Brain pericyte (primary cell): ENCODE measurements at places on chromosomes 2 and 18.

- no peak for DNase-seq
These were observed 299.3 kb downstream of the CELF4 start for GRCh38 chr18:37266290-37266689.

DNA sequence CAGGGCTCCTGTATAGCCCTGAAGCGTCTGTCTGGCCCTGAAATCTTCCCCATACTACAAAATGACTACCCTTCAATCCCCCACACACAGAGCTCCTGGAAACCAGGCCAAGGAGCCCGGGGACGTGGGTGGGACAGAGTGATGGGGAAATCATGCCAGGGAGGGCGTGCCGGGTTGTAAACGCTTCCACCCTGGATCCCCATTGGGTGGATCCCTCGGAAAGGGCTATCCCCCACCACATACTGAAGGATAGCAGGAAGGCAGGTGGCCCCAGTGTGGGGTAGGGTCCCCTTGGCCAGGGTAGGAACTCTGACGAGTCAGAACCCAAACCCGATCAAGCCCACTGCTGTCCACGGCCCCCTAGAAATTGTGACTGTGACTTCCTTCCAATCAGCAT is 91.7 kb downstream of the INHBB start:
- no peak for DNase-seq

DNA sequence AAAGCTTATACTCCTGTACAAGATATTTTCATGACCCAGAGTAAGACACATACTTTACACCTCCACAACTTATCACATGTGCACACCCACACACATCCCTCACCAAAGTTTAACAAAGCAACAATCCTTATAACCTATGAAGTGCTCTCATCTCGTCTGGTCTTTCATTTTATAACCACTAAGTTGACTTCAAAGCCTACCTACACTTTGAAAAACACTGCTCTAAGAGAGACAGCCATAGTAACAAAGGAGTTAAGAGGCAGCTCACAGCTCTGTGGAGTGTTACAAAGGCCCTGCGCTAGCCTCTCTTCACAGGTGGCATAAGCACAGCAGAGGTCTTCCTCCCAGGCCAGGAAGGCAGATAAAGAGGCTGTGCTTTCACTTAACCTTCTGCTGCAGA is 69.7 kb upstream of the TMEM200C start:
- DNase-seq = no peak

DNA sequence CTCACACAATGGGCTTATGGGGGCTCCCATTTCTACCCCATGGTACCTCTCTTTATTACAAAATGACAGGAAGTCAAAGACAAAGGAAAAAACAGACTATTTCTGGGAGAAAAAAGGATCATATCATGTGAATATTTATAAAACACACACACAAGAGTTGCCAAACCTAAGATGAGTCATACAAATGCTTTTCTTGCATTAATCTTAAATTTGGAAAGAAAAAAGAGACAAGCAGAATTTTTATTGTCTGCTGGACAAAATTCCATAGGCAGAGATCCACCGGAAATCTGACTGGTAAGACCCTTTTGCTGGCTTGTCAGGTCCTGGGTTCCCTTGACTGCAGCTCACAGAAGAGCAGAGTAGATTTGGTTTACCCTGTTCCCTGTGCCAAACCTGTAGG is 1732.3 kb upstream of the PIK3C3 start:
- DNase-seq = no peak

DNA sequence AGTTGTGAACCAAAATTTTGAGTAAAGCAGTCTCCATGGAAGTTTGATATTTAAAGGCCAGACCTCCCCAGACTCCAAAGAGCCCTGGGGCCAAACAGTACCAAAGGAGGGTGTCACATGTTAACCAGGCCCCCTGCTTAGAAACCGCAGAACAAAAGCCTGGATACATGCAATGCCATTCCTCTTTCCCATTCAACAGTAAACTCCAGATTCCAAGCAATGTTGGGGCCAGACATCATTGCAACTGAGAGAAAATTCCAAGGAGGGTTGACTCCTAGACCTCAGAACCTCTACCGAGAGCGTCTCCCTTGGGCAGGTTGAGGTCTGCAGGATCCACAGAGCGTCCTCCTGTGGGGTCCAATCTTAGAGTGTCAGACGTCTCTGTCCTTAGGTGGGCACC is 404.4 kb upstream of the SYT4 start:
- no peak for DNase-seq

GRCh38 chr2:6343076-6343475 is 522.6 kb downstream of the CMPK2 start:
- no peak for DNase-seq

DNA sequence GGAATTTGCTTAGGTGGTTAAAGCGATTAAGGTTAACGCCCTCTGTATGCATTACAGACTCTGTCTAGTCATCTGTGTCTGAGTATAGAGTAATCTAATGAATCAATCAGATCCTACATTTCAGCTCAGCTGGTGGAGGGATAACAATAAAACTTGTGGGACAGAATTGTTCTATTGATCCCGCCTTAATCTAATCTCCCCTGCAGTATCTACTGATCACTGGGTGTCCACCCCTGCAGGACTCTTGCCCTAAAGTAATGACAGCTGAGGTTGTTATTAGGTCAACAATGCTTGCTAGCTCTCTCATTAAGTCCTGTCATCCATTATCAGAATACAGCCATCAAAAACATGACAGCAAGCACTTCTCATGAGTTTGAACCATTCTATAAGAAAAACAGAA is 462.6 kb upstream of the TMEFF2 start:
- no peak for DNase-seq

DNA sequence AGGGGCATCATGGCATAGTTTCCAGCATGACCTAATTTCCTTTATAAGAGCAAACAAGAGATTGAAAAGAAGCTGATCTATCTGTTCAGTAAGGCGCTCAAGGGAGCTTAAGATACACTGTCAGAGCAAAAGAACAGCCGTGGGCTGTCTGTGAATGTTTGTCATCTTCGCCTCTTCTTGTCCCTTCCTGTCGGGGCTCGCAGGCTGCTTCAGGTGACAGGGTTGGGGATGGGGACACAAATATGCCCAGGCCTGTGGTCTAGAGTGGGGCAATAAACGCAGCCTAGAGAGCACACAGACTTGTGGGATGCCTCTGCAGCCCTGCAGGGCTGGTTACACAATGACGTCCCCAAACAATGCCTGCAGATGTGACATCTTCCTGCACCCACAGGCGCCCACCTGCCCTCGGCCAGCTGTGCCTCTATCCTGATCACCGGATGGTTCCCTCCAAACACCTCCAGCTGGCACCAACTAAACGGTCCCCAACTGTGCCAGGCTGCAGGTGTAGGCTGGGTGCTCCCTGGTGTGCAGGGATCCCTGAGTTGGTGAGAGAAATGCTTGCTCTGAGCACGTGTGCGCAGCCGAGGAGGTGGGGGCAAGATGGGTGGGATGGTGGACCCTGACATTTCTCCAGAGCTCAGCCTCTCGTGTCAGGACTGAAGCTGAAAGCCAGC is 72.8 kb downstream of the EDAR start:
- no peak for DNase-seq

DNA sequence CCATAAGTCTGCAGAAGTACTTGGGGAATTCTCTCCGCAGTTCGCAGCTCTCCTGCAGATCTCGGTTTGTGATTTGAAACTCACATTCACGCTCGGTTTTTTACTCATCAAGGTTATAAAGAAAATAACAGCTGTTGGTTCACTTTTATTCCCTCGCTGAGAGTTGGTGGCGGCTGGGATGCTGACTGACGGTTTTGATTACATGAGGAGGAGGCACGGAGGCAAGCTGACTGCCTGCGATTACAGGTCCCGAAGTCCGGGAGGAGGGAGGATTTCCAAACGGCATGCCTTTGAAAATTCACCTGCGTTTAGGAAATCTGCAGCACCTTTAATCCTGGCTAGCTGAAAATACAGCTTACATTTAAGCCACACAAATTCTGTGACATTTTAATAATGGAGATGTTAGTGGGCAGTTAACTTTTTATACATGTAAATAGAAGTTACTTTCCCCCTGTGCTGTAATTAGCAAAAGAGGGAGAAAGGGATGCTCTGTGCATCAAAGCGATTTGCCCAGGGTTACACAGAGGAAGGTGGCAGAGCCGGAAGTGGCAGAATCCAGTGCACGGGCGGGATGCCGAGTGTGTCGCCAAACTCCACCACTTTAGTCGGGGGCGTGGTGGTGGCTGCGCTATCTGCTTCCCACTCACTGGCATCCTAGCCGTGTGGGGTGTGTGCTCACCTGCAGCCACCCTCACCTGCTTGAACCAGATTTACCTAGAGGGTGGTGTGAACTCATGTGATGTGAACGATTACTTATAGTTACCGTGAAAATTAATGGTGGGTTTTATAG is 14.7 kb downstream of the AGAP1 start:
- no peak for DNase-seq

- DNase-seq = no peak
These were observed 479.4 kb upstream of the TCF4 start for GRCh38 chr18:56067214-56067894.

DNA sequence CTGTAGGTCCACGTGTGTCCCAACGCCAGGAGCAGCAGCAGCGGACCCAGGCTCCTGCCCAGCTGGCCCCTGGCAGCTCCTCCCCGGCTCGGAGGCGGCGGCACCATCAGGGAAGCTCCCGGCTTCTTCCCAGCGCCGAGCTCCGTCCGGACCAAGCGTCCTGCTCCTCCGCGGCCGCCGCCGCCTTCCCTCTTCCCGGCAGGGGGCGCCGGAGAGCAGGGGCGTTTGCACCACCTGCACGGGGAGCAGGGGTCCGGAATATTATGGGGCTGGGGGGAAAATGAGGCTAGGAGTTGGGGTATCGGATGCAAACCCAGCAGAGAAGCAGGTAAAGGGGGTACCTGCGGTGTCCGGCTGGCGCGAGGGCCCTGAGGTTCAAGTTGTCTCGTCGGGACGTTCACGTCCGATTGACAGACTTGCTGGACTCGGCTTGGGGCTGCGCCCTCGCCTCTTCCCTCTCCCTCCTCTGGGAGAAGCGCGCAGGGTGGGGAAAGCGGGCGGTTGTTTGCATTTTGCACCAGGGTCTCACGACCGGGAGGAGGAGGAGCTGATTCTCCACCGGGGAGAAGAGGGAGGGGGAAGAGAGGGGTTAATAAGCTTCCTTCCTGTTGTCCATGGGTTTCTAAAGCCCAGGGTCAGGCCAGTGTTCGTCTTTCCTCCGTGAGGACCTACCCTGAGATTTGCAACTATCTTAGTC is at the start of gene CCBE1:
TSS of gene CCBE1 (minus strand) at position 188 of the 697 bp plus-strand sequence.
- DNase-seq = no peak

DNA sequence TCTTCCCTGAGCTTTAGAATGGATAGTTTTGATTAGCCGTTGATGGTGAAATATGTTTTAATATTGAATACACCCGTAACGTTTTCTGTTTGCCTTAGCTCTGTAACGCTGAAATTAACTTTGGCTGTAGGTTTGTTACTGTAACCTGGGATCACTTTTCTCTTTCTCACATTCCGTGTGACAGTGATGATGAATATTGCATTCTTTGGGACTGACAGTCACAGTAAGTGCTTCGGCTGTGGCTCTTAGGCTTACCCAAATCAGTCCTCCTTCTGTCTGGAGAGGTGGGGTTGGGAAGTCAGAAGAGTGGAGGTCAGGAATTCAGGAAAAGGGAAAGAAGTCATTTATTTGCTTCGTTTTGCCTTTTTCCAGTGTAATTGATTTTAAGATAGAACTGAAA is 18.0 kb downstream of the RMC1 start:
- DNase-seq = no peak

DNA sequence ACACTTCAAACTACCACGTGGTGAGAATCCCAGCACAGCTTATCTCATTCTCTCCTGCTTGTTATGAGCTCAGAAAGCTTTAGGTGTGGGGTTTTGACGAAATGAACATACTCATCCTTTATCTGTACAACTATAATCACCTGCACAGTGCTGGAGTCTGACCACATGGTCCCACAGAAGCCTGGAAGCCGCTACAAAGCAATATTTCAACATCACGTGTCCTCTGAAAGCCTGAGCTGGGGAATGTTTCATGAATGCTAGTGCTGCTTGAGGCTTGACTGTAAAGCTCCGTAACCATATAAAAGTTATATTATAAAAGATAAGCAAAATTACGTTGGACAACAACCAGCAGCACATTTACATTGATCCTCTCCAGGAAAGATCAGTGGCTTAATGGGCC is 43.9 kb downstream of the PIEZO2 start:
- DNase-seq = no peak

GRCh38 chr2:202064171-202064880 is 8.7 kb upstream of the KIAA2012 start:
- DNase-seq = peak; percentile 25

DNA sequence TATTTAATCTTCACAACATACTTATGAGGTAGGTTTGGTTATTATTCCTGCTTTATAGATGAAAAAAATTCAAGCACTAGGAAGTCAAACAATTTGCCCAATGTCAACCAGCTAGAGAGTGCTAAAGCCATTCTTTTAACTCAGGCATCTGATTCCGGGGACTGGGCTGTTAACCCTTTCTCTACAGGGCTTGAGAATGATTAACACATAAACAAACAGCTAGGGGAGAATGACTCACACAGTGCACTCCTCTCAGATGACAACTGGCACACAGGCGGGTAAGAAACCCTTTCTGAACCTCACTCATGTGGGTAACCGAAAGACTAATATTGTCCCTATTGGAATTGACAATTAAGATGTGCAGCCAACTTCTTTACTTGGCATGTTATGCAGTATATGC is 86.3 kb upstream of the FSHR start:
- no peak for DNase-seq

DNA sequence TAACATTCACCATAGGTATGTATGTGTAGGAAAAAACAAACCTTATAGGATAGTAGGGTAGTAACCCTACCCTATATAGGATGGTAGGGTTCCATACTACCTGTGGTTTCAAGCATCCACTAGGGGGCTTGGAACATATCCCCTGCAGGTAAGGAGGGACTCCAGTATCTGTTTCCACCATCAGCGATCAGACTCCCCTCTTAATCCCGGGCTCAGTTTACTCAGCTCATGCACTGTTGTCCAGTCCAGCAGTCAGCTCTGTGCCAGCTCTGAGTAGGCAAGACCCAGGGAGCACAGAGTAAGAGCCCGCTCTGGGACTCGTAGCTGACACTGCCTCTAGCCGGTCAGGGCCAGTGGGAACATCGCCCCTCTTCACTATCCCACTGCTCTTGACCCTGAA is 61.7 kb downstream of the MEX3C start:
- DNase-seq = no peak

DNA sequence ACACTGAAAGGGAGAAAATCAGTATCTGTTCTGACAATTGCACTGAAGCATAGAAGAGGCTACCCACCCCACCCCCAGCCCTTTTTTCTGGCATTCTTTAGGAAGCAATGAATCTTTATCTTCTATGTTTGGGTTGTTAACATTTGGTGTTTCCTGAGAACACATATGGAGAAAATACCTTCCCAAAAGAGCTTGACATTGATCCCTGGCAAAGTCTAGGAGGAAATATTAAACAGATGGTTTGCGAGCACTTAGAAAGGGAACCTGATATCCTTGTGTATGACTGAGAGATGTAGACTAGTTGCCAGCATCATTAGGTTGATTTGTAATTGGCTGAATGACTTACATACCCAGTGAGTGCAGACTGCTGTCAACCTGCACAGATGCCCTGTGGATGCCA is 42.9 kb downstream of the DOK1 start:
- DNase-seq = no peak

DNA sequence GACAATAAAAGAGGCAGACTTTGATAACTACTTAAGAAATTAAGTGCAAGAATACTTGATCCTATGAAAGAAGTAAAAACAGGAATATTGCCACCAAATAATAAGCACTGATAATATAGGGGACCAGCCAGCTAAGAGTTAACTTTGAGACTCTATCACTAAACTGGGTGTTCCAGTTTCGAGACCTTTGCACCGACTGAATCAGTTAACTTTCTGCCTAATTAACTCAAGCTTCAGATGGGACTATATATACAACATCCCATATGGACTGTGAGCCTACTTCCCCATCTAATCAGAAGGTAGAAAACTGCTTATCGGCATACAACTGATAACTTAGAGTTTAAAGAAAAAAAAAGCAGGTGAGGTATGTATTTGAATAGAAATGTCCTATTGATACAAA is 25.8 kb upstream of the SLC9A2 start:
- DNase-seq = no peak
